ENCODE measurements at places on chromosomes 2 and 18.

DNA sequence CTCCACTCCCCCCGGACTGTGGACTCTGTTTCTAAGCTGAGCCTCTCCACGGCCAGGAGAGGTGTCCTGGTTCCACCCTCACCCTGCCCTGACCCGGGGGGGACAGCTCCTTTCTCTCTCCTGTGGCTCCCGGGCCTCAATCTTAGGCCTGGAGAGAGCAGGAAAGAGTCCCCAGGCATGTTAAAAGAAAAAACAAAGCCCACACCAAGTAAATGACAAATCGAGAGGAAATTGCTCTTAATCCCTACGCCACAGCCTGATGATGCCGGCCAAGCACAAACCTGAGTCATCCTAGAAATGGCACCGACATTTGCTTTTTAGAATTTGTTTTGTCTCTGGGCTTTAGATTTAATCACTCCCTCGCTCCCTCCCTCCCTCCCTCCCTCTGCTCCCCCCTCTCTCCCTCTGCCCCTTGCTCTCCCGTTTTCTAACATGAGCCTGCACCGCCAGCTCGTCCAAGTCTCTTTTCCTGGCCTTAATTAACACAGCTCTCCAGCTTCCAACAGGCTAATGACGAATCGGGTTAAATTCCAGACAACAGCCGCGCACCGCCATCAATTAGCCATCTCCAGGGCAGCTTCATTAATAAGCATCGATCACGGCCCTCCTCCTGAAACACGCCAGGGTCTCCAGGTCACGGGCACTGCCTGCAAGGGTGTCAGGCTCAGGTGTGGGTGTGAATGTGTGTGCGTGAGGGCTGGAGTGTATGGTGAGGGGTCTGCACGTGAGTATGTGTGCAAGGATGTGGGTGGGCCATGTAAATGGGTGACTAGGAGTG, 230.8 kb downstream of the CELF4 start:
- peak; percentile 40 for DNase-seq

DNA sequence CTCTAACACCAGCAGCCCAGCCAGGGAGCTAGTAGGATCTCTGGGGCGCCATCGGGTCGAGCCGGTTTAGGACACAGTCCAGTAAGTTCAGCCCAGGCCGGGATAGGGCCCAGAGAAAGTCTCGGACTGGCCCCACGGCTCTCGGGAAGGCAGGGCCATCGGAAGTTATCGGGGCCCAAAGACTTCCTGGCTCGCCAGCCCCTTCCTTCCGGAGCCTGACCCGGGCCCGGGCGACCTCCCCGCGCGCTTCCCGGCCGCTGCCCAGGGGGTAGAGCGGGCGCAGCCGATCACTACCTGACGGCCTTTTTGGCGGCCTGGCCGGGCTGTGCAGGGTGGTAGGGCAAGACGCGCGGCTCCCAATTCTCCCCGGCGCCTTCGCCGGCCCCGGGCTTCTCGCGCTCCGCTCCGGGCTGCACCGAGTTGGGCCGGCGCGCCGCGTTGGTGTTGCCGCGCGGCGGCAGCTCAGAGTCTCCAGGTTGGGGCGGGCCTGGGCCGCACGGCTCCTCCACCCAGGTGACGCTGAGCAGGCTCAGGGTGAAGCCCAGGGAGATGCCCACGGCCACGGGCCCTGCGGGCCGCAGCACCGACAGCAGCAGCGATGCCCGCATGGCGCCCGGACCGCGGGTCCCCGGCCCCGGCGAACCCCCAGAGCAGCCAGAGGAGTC, 546 bp downstream of the CHPF start:
- peak; percentile 68 for DNase-seq

GRCh38 chr2:167793725-167794124, 453.7 kb downstream of the STK39 start:
- DNase-seq, result no peak

DNA sequence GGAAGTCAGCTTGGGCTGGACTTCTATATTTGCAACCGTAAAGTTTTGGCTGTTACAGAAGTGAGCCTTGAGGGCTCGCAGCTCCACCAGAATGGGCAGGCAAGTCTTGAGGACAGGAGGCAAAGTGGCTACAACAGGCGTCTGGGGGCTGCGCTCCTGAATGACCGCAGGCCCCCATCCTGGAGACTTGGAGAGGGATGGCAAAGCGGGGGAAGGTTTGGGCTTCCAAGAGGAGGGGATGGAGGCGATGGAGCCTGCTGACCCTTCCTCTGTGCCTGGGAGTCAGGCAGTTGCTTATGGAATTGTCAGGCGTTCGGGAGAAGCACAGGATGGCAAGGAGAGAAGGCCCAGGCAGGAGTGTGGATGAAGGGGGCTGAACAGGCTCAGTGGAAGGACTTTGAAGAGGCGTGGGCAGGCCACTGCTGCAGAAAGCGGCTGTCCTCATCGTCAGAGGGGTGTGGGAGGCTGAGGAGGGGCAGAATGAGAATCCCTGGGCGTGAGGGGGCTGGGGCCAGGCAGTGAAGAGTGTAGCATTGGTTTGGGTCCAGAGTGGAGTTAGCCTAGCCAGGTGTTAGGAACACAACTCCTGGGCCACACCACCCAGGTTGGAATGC, 72.3 kb downstream of the INHBB start:
- no peak for DNase-seq

GRCh38 chr2:69957965-69958364, 3.5 kb downstream of the ASPRV1 start:
- no peak for DNase-seq

- DNase-seq, result peak; percentile 44
Observed at GRCh38 chr2:216740557-216741222, 45.3 kb upstream of the IGFBP5 start.

GRCh38 chr2:86296947-86297346, 40.5 kb downstream of the REEP1 start:
- DNase-seq, result no peak

GRCh38 chr2:134412639-134412999, 158.7 kb downstream of the MGAT5 start:
- no peak for DNase-seq

DNA sequence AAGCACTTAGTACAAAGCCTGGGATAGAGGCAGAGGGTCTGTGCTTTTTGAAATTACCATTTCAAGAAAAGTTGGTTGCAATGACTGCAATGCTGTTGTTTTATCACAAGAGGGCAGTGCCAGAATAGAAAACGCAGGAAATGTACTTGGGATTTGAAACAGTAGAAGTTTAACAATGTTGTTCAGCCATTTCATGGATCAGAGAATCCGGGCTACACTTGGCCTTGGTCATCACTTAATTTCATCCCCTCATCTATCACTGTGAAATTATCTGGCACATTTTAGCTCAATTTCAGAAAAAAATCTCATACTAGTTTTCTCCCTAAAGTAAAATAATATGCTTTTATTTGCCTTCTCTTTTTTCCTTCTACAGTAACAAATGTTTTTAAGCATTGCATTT, 70.8 kb downstream of the RAPGEF4 start:
- no peak for DNase-seq

- DNase-seq, result no peak
Observed at GRCh38 chr2:230077851-230078547, 9.3 kb upstream of the SLC16A14 start.

- DNase-seq, result no peak
Observed at GRCh38 chr2:130799295-130799694, 37.4 kb upstream of the ARHGEF4 start.

DNA sequence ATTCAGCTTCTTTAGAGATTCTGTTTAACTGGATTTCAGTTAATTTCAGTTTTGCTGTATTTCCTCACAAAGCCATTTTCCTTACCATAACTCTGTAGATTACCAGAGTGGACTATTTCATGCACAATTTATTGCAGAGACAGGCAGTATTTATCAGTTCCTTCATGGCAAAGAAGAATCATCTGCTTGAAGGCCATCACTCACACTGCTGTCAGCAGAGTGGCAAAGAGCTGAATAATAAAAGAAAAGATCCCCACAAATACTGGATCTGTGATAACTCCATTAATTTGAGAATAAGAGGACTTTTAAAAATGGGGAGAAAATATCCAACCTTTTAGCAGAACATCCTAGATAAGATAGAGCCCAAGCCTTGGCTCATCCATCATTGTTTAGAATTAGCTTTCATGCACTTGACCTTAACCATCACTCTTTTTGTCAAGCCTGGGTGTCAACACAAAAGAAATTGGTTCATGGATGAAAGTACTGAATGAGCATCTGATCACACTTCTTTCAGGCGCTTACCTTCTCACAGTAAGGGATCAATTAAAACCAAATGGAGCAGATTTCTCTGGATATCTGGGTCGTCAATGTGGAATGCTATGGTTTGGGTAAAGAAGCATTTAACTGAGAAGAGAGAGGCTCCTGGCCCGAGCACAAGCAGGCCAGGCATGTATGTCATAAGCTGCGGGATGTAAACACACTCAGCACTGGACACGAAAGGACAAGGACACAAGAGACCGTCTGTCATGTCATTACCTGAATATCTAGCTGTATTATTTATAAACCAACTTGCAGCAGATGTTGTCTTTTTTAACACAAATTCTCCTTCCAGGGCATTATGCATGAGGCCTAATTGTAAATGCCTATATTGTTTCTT, 376.2 kb downstream of the ZNF521 start:
- DNase-seq, result no peak

- no peak for DNase-seq
Observed at GRCh38 chr18:29251681-29252080, 1074.8 kb upstream of the CDH2 start.

- no peak for DNase-seq
Observed at GRCh38 chr2:162217598-162217997, 25.6 kb downstream of the FAP start.

- DNase-seq, result no peak
Observed at GRCh38 chr2:145088756-145089155, 568.8 kb upstream of the ZEB2 start.

DNA sequence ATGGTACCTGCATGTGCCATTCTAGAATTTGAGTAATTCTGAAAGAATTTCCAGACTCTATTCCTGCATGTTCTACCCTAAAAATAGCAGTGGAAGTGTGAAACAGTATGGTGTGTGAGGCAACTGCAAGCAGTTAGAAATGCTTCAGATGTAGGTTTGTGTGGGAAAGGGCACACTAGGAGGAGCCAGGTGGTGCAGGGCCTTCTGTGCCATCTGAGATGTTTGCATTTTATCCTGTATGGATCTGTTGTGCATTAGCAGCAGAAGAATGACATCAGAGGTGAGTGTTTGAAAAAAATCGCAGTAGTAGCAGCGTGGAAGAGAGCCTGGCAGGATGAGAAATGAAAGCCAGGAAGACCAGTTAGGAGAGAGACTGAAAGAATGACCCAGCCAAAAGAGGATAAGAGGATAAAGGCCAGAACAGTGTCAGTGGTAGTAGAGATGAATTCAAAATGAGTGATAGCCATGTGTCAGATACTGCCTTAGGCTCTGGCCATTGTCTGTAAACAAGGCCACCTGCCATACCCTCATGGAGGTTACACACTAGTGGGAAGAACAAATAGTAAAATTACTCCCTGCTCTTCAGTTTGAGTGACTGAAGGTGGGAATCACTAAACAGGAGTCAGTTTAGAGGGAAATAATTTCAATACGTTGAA, 142.2 kb downstream of the PKP4 start:
- DNase-seq, result no peak

DNA sequence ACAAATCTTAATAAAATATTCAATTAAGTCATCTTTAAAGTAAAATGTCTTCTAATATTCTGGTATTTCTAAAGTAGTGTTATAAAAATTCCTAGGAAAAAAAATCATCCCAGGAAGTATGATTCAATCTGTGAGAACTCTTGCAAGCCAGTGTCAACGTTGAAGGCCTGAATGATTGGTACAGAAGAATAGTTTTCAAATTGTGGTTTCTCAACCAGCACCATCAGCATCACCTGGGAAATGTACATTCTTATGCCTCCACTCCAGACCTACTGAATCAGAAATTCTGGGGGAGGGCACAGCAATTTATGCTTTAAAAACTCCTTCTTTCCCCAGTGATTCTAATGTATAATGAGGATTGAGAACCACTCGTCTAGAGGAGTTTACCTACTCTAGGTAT, 62.3 kb upstream of the C2orf15 start:
- DNase-seq, result no peak

DNA sequence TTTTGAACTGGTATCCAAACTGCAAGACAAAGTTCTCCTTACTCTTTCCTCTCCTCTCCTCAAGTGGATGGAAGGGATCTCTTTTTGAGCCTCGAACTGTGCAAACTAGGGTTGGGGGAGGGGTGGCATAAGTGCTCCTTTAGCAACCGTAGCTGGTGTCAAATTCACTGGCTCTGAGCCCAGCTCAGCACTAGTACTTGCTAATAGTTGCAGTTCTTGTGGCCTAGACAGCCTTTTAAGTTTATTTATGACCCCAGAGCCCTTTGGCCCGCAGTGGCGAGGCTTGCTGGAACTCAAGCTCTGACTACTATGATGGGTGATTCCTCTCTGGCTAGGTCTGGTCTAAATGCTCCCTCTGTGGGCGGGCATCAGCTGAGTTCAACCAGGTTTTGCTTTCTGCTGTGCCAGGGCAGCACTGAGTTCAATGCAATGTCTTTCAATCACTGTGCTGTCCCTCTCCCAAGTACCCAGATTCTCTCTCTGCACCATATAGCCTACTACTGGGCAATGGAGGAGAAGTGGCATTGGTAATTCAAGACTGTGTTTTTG, 528.4 kb upstream of the SYT4 start:
- no peak for DNase-seq

DNA sequence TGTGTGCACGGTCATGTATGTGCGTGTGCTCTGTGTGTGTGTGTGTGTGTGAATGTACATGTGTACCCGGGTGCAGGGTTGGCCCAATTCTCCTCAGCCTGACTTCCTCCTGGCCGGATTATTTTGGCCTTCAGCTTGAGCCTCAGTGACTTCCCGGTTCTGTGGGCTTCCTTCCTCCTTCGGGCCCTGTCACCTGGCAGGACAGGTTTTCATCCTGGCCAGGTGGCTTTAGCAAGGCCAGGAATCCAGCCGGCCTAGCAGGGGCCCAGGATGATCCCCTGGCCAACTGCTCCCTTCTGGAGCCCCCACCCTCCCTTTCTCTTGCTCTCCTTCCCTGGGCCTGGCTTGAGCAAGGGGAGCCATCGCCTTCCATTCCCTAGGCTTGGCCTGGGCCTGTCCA, 140.5 kb downstream of the INHBB start:
- no peak for DNase-seq

DNA sequence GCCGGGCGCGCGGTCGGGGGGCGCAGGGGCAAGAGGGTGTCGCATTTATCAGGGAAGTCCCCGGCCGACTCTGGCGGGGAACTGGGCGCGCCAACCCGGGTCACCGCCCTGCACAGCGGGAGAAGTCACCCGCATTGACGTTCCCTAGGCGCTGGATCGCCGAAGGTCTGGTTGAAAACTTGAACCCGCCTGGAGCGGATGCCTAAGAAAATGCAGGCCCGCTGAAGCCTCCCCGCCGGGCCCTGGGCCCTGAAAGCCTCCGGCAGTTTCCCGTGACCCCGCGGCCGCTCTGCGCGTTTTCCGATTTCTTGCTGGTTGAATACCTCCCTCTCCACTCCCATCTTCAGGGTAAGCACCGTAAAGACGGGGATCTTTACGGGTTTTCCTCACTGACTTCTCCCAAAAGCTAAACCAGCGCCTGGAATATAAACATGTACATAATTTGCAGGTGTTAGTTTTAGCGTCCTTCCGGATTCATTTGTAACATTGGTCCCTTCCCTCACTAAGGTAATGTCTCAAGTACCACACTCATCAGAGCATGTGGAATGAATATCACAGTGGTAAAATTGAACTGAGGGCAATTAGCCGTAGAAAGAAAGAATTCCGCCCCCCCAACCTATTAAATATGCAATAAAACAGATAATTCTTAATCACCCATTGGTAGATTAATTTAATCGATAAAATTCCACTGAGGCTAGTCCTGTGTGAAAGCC, 675 bp upstream of the SPIRE1 start:
- DNase-seq, result peak; percentile 45

Data from hepatic stellate cell (primary cell).